Psoas muscle (tissue), 8 donors: ENCODE measurements at places on chromosomes 5 and 9. TPM values are rescaled to one million over a fixed set of nuclear protein-coding genes. Genes with fewer than 3 reads are reported as not detected.

GRCh38 chr9:6931913-6932312 is 174.1 kb downstream of the KDM4C start:
- DNase-seq = peak; percentile 64

GRCh38 chr5:127031147-127031862 is 947 bp upstream of the MARCHF3 start:
- DNase-seq = peak; percentile 14

GRCh38 chr5:33008751-33009418 is 297.8 kb downstream of the NPR3 start:
- no peak for DNase-seq

The GABRA1 gene
- not detected for total RNA-seq

The PDE6A gene
- total RNA-seq = 0.04 TPM

The CCDC180 gene
- total RNA-seq = 0.60 TPM
